Kasumi-1 (cell line): ENCODE measurements at places on chromosomes 11 and 22.

DNA sequence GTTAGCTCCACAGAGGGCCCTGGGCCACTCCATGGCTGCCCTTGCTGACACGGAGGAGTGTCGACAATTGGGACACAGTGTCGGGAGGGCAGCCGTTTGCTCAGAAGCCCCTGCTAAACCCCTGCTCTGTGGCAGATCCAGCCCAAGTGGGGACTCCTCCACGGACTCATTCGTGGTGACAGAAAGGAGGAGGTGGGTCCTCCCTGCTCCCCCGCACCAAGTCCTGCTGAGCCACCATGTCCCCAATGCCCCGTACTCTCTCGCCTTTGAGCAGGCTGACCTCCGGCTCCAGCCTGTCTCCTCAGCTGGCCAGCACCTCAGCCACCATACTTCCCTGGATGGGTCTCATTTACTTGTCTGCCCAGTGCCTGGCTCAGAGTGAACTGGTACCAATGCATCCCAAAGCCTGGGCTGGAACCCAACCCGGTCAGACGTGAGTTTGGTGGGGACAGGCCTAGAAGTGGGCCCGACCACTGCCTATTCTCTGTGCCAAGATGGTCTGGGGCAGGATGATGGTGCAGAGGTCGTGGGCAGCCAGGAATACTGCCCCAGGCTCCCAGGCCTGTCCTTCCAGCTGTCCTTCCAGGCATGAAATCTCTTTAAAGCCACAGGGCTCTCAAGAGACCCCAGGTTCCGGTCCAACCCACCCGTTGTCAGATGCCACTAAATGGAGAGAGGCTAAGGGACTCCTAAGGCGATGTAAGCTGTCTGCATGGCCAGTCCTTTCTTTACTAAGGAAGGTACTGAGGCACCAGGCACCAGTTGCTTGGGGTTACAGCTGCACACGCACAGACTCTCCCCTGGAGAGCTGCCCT is 4.3 kb downstream of the CBX6 start:
- DNase-seq, result no peak

GRCh38 chr11:5547982-5548381 is 358 bp downstream of the OR52H1 start:
- DNase-seq, result no peak

- no peak for DNase-seq
Observed at GRCh38 chr22:38442967-38443627, 11.9 kb downstream of the KCNJ4 start.

- peak; percentile 16 for DNase-seq
Observed at GRCh38 chr11:68460741-68461574, at the start of gene PPP6R3. Gene PPP6R3 (plus strand): TSS chr11:68460752. CDS start chr11:68537665, 76,913 bp downstream.

DNA sequence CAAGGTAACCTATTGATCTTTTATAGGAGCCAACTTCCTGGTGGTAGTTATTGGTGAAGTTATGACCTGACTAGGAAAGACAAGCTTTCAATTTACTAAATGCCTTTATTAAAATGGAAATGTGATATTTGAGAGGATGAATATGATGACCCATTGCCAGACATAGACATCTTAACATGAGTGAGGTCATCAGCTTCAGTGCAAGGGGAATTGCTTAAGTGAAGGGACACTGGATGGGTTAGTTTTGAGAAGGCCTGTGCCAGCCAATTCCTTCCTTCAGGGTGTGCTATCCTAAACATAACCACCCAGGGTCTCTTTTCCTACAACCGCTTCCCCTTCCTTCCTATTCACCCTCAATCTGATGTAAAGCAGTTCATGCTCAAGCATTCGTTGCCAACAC is 21.5 kb downstream of the NAV2 start:
- DNase-seq, result no peak

DNA sequence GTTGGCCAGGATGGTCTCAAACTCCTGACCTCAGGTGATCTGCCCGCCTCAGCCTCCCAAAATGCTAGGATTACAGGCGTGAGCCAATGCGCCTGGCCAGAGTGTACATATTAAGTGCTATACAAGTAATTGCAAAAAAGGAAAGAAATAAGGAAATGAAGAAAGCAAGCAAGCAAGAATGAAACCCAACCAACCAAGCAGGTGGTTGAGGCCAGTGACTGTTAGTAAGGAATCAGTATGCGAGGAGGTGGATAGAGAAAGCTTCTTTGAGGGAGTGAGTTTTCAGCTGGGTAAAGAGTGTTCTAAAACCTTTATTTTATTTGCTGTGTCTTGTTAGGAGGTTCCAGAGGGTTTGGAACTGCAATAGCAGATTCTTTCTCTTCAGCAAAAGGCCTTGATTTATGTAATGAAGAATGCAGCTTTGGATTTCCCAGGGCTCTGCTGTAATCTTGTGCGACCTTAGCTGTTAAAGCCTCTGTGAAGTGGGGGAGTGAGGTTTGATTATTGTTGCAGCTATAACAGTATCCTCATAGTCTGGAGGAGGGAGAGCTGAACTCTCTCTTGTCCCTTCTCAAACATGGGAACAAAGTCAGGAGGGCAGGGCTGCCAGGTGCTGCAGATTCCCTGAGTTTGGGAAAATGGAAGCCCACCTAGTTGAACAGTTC is 5.7 kb downstream of the AMPD3 start:
- no peak for DNase-seq

DNA sequence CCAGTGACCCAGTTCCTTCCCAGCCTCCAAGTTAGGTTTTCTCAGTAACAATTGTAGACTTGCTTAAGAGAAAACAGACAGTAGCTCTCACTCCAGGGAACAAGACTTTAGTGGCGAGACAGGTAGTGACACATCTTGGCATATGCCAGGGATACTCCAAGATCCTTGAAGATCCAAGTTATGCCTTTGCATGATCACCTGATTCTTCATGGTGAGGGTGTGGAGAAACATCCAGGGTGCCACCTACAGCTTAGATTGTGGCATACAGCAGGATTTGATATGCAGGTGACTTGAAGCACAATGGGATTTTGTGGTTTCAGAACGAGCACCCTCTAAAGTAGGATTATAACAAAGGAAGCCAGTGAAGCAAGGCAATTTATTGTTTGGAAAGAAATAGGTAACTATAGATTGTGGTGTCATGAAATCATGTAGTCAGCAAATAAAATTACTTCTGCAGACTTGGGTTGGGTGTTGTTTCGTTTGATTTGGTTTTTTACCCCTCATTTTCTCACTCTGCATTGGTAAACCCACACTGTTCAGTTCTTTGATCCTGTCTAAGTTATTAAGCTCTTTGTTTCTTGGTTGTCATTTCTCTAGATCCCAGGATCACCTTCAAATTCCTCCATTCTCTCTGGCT is 9.2 kb downstream of the POU2AF3 start:
- no peak for DNase-seq

- no peak for DNase-seq
Observed at GRCh38 chr11:79503028-79503427, 62.2 kb upstream of the TENM4 start.

DNA sequence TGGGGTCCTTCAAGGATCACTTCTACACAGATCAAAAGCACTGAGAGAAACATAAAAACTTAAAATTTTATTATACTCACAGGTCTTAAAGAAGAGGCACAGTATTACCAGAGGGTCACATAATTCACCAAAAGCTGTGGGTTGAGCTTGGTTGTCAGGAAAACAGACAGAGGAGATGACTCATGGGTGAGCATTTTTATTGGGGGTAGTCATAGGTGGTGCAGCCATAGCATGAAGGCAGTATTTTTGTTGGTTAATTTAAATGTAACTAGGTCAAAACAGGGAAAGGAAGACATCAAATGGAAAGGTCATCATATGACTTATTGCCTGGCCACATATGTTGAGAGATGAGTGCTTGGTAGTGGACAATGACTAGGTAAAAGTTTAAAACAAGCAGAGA is 24.2 kb downstream of the OR5B17 start:
- no peak for DNase-seq

- DNase-seq, result no peak
Observed at GRCh38 chr11:68583041-68583446, 101.3 kb upstream of the GAL start.

DNA sequence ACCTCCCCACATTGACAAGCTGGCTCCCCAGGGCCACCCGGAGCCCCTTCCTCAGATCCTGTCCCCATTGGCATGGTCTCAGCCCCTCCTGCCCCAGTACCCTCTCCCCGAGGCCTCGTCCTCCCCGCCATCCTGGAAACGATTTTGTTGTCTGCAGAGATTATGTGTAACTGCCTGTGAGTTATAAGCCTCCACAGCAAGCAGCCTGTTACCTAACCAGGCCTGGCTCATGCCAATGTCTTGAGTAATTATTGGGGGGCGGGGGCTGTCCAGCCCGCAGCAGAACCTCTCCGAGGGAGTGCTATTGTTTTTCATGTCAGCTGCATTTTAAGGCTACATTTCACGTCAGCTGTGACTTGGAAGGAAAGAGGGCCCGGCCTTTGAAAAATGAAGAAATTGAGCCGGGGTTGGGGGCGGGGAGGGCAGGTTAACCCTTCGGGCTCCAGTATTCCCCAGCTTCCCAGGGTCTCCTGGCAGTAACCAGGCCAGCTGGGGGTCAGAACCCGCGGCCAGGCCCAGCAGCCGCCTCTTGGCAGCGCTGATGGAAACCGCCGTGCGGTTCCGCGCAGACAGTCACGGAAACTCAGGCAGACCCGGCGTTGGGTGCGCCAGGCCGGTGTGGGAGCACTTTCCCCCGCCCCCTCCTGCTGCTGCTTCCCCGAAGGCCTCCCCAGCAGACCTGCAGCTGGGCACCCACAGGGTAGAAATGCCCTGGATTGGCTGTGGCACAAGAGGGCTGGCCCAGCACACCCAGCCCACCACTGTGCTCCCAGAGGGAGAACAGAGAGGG is 59.5 kb downstream of the CDKN1C start:
- peak; percentile 74 for DNase-seq

- no peak for DNase-seq
Observed at GRCh38 chr11:118152020-118152551, 537 bp downstream of the SCN4B start.

DNA sequence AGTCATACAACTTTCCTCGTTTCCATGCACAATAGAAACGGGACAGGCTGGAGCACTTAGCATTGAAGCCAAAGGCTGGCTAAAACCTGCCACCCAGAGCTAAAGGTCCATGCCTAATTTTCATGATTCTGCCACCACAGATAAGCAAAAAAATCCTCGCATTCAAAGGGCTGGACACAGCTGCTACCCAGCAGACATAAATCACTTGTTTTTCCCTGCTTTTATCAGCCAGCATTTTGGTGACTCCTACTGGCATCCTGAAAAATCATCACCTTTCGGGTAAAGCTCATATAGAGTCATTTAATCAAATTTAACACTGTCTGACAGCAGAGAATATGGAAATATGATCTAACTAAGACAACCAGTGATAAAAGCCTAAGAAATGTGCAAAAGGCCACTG is 37.9 kb downstream of the ALG9 start:
- no peak for DNase-seq

- no peak for DNase-seq
Observed at GRCh38 chr11:497565-498296, 9.3 kb downstream of the RNH1 start.

DNA sequence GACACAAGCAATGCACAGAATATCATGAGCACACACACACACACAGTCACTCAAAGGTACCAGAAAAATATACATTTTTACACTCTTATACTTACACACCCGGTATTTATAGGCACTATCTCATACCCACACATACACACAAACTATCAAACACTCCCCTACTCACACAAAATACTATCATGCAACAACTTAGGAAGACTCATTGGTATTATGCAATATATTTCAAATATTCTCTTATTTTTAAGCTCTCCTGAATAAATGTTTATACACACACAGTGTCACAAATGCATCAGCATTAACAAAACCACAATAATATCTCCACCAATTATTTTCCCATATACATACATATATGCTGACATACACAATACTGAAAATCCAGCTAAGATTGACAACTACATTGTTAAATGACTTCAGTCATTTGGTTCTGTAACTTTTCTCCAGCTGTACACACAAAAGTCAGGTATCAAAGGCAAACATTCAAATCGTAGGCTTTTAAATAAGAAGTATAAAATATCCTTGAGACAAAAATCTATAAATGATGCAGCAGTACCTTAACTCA is 2.6 kb upstream of the OR51I1 start:
- no peak for DNase-seq

DNA sequence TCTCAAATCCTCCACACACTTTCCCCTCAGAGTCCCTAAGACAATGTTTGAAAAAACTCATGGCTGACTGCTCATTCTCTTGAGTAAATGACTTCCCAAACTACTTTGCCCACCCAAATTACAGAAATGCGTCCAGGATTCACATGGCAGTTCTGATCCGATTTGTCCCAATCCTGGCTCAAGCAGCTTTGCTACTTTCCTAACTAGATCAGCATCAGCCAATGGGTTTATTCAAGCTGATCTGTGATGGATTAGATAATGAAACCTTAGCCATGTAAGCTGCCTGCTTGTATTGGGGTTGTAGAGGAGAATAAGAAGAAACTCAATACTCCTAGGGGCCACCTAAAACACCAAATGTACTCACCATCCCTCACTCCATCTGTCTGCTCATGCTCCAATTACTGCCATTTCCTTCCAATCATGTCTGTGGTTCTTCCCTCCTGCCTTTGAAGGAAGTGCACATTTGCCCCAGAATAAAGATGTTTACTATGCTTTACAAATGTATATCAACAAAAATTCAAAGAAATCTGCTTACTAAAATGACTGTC is 6.9 kb downstream of the RBFOX2 start:
- peak; percentile 15 for DNase-seq

DNA sequence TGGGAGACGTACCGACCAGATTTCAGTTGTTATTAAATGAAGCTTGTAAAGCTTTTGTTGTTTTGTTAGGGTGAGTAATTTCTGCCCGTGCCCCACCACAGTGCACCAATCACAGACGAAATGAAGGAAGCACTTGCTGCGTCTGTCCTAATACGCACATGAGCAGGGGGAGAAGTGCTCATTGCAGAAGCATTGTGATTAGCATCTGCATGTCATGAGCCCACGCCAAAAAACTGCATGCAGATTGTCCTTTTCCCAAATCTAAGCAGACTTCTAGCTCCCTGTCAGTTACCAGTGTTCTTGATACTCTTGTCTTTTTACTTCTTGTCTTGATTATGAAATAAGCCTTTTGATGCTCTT is 15.5 kb downstream of the RBX1 start:
- DNase-seq, result no peak
